ENCODE measurements at places on chromosomes 6 and 20. TPM values are rescaled to one million over a fixed set of nuclear protein-coding genes. Genes with fewer than 3 reads are reported as not detected.

The DUSP15 gene
- not detected for total RNA-seq

The PRICKLE4 gene
- total RNA-seq, result not detected

The SAMHD1 gene
- total RNA-seq, result 41.5 TPM

The JARID2 gene
- 26.6 TPM for total RNA-seq

The PLCB1 gene
- total RNA-seq, result 9.8 TPM

The CAGE1 gene
- total RNA-seq, result 0.06 TPM

The SLC22A2 gene
- not detected for total RNA-seq

The IP6K3 gene
- not detected for total RNA-seq

The LY86 gene
- 0.48 TPM for total RNA-seq

The IMPG1 gene
- not detected for total RNA-seq

All from activated CD8-positive, alpha-beta memory T cell treated with anti-CD3 and anti-CD28 coated beads for 36 hours (primary cell).